Left forelimb (tissue), 1 donor: ENCODE measurements at places on chromosomes 7 and 10.

DNA sequence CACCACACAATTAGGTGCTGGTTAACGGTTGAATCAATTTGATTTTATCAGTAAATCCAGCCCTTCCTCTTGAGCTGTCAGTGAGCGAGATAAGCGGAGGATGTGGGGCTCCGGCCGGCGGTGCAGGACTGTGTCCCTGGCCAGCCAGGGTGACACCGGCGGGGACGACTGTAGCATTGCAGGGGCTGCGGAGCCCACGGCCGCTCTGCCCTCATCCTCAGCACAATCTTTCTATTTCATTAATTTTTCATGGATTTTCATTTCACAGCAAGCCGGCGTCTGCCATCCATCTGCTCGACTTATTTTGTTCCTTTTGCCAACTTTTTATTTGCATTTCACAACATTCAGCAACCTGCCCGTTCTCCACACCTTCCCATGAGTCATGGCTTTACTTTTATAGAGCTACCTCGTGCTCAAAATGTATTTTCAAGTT, 4.7 kb downstream of the ADARB2 start:
- DNase-seq = no peak

DNA sequence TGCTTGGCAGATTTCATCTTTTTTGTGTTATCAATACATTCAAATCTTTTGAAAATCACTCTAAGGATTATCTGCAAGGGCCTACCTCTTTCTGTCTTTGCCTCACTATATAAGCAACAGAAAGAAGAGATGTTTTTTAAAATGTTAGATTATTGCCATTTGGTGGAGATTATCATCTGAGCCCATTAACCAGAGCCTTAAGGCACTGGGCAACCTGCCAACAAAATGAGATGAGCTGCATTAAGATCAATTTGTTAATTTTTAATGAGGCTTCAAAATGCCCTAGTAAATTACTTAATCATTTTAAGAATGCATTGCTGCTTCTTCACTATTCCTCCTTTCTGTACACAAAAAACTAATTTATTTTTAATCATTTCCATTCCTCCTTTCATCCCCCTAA, 314.1 kb downstream of the SNX13 start:
- no peak for DNase-seq

- no peak for DNase-seq
These were observed 56.7 kb downstream of the PCLO start for GRCh38 chr7:83105948-83106347.

DNA sequence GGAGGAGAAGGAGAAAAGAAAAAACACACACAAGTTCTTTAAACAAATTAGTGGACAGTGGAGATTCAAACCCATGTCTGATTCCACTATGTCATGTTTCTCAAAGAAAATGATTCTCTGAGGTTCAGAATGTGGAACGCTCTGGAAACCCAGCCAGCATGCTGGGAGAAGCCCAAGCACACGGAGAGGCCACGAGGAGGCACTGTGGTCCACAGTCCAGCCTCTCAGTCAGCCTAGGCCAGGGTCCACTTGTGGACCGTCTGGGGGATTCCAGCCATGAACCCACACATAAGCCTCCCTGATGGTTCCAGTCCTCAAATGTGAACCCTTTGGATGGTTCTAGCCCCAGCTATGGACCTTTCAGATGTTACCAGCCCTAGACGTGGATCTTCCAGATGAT, 73.4 kb downstream of the CAV1 start:
- no peak for DNase-seq

- DNase-seq = no peak
These were observed 74.2 kb upstream of the INSIG1 start for GRCh38 chr7:155223503-155223902.

- no peak for DNase-seq
These were observed 7.2 kb downstream of the RGS10 start for GRCh38 chr10:119535305-119535704.

DNA sequence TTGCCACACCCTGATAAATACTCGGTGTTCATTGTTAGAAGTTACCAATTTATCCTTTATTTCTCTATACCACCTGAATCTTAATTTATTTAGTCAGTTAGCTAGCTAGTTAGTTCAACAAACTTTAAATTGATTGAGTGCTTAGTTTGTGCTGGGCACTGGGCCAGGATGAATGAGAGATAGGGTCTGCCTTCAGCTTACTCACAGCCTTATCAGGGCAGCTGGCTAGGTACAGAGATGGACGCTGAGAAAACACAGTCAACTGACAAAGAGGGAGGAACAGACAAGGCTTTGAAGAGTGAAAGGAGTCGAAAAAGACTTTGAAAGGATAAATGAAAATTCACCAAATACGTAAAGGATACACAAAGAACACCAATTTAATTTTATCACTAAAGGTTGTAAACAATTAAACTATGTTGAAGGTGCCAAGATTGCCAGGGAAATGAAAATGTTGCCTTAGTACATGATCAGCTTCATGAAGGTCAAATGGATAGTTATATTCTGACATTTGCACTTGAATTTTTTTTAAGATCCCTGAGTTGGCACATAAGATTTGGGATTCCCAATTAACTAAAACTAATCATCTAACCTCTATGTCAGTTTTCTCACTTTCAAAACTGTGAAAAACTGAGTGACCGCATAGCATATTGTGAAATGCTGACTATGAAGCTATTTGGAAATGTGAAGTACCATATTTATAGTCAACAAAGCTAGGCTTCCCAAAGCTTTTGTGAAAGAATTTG, 2.1 kb downstream of the CAV2 start:
- DNase-seq = no peak

- peak; percentile 12 for DNase-seq
These were observed 115.8 kb downstream of the ARHGAP22 start for GRCh38 chr10:48489099-48489498.

- DNase-seq = no peak
These were observed 66.4 kb downstream of the NHLRC2 start for GRCh38 chr10:113920875-113921274.

DNA sequence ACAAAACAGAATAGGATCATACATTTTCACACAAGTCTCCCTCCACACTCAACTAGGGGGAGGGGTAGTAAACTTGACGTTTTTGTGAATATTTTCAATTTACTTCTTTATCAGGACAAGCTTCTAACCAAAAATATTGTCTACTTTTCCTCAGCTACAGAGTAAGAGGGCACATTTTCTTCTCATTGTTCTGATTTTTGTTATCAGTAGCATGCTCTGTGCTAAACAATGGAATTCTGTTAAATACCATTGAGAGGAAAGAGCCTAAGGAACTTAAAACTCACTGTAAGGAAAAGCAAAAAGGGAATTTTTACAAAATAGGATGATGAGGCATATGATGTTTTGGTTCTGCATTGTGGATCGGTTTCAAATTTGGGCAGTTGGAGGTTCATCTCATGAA, 41.2 kb downstream of the ANLN start:
- no peak for DNase-seq

- DNase-seq = no peak
These were observed 58.7 kb upstream of the COMTD1 start for GRCh38 chr10:75294518-75294865.

DNA sequence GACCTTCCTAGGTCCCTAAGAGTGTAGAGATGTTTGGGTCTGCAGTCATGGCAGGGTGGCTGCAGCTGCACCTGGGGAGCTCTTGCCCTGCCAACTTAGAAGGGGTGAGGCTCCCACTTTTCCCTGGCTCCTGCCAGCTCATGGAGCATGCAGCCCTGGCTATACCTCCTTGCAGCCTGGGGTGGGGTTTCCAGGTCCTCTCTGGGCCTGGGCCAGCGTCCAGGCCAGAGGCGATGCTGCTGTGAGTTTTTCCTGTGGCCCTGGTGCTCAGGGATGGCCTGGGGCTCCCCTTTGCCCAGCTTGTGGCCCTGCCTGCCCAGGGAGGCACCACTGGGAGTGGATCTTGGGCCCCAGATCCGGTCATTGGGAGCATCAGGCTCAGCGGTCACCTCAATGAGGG, 109.8 kb upstream of the FAM180A start:
- no peak for DNase-seq

DNA sequence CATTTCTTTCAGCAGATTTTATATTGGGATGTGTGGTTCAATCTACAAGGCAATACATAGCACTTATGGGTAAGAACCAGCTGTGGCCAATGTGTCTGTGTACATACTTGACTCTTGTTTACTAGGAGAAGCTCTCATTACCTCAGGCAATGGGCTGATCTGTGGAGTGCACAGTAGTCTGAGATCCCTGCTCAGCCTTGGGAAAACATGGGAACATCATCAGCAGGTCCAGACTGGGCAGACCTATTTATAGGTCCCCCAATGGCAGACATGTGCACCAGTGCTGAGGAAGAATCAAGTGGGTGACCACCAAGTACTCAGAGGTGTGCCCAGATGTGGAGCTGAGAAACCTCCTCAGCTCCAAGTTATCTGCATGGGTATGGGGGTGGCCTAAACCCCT, 349.7 kb downstream of the KIF20B start:
- no peak for DNase-seq

DNA sequence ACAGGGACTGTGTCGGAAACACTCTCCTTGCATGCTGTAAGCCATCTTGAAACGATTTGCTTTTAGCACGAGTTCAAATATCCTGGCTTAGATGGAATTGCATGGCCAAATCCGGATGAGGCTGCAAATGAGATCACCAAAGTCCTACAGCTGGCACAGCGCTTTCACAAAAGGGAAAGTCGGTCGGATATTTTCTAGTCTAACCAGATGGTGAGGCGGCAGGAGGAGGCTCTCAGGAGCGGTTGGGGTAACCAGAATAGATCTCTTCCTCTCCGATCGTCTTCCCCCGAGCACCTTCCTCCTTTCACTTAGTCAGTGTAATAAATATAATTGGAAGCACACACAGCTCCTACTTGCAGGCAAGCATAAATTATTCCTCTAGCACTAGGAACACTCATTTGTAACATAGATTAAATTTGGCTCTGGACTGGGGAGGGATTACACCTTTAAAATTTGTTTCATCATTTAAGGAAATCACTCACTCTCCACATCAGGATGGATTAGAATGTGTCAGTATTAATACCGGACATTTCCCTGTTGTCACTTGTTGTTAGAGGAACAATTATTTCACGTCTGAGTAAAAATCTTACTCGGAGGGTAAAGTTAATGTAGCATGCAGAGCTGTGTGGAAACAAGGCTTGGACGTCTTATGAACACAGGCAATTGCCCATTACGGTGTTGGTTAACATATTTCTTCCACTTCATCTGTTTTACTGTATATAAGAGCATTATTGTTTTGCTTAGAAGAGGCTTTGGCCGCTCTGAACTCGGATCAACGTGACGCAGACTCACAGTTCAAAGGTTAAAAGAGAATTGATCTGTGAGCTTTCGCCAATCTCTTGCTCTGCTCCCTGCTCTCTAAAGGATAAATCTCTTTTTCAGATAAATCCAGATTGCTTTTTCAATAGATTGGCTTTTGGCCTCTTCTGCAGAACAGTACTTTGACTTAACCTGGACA, 857.9 kb downstream of the TYW1 start:
- DNase-seq = no peak

DNA sequence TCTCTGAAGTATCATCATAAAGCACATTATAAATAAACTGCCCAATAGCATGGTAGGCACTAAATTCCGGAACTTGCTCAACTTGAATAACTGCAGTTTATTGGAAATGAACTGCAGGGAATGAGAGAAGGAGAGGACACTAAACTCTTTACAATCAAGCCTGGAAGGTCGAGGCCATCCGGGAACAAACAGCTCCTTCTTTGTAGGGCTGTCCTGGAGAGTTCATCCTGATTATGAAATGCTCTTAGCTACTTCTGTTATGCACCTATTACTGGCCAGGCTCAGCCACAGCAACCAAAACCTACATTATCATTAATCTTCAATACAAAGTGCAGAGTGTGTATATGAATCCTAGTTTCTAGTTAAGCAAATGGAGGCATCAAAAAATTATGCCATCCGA, 64.7 kb downstream of the PPP1R17 start:
- no peak for DNase-seq

- no peak for DNase-seq
These were observed 7.0 kb upstream of the PANK1 start for GRCh38 chr10:89651916-89652573.

DNA sequence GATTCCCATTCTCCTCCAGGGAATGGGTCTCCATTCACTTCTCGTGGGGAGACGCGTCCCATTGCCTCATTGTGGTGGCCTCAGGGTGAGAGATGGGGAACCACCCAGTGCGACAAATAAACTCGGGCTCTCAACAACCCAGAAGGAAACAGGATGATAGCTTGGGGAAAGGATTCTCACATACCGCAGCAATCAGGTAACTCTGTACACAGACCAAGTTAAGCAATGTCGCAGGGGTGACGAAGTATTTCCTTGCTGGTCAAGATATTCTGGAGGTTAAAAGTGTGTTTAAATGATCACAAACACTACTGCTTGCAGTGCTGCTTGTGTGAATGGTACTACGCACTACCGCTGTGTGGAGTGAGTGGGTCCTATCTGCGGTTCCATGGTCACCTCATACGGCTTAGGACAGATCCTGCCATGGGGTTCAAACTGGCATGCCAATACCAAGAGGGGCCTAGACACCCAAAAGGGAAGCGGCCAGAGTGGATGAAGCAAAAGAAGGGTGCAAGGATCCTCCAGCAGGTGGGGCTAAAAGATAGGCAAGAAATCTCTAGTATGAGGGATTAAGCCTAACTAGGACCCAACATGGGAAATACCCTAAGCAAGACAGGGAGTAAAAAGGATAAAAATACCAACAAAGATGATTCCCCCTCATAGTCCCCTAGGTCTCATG, 143.8 kb upstream of the TMEM106B start:
- no peak for DNase-seq

- peak; percentile 47 for DNase-seq
These were observed 75.3 kb upstream of the NKX6-2 start for GRCh38 chr10:132861116-132861691.

DNA sequence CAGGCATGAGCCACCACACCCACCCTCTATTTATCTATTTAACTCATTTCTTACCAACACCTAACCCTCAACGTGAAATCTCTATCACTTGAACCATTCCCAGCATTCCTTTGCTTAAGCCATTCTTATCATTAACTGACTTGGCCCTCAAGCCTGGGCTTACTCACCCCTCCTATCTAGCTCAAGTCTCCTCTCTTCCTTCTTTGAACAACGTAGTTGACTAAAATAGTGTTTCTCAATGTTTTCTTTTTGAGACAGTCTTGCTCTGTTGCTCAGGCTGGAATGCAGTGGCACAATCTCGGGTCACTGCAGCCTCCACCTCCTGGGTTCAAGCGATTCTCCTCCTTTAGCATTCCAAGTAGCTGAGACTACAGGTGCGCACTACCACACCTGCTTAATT, 7.0 kb downstream of the ANXA7 start:
- no peak for DNase-seq

GRCh38 chr7:51158211-51158610, 158.4 kb downstream of the COBL start:
- no peak for DNase-seq

- DNase-seq = no peak
These were observed 882 bp downstream of the IRF5 start for GRCh38 chr7:128938544-128939074.

DNA sequence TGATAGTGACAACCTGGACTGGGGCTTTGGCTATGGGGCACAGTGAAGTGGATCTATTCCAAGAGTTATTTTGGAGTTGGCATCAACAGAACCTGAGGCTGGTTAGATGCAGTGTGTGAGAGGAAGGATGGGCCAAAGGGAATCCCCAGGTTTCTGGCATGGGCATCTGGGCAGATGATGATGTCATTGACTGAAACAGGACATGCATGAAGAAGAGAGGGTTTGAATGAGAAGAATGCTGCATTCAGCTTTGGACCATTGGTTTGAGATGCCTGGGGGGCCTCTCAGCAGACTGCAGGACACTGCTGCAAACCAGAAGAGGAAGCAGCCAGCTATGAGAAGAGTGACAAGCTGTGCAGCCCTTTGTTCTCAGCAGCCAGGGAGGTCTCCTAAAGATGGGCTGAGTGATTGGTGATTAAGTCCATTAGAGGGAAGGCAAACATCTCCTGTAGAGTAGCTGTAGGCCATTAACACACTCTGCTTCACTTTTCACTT, 23.1 kb upstream of the PIK3CG start:
- DNase-seq = no peak
